Stimulated activated CD8-positive, alpha-beta memory T cell treated with anti-CD3 and anti-CD28 coated beads, Interleukin-2, amount 100 ng/mL, for 48 hours (primary cell): ENCODE measurements at places on chromosomes 4 and X.

- no peak for DNase-seq
Observed at GRCh38 chr4:168636506-168637196, 139.8 kb downstream of the PALLD start.

DNA sequence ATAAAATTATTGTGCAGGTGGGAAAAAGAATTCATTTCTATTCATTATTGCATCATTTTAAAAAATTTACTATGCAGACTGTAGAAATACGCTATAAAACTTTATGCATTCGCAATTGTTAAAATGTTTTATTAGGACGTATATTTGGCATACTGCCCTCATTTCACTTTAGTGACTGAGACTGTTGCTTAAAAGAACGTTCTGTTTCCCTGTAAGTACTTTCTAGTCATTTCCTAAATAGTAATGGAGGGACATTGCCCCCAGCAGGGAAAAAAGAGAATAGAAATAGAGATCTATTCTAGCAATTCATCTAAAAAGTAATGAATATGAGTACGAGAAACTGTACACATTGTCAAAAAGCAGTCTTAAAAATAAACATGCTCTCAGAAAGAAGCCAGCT lies 1295.8 kb upstream of the TENM3 start:
- DNase-seq, result no peak

GRCh38 chrX:77143907-77144306 lies 303.3 kb upstream of the FGF16 start:
- no peak for DNase-seq

DNA sequence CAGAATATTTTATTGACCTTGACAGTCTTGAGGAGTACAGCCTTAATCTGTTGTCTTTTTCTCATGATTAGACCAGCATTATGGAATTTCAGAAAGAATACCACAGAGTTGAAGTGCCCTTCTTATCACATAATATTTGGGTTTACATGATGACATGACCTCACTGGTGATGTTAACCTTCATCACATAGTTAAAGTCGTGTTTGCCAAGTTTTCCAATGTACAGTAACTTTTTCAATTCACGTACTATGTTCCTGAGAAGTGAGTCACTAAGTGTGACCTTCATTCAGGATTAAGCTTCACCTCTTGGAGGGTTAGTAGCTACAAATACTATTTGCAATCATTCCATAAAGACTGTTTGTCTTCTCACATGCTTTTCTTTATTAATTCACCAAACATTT lies 52.1 kb downstream of the RAB40A start:
- DNase-seq, result no peak

- peak; percentile 28 for DNase-seq
Observed at GRCh38 chr4:140103676-140104075, 50.3 kb downstream of the MAML3 start.

DNA sequence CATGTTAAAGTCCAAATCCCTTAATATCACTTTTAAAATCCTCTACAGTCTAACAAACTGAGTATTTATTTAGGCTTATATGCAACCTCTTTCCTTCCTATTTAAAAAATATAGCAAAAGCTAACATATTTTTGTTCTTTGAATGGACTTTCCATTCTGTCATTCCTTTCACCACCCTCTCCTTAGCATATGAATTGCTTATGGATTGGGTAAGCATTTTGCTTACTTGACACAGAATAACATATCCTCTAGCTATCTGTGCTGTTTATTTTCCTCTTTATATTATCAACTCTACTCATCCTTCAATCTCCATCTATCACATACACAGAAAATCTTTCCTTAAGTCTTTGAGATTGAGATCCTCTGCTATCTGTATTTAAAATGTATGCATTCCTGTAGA lies 206.1 kb upstream of the NEIL3 start:
- DNase-seq, result no peak

GRCh38 chr4:123471655-123472369 lies 75.2 kb downstream of the SPRY1 start:
- DNase-seq, result no peak

DNA sequence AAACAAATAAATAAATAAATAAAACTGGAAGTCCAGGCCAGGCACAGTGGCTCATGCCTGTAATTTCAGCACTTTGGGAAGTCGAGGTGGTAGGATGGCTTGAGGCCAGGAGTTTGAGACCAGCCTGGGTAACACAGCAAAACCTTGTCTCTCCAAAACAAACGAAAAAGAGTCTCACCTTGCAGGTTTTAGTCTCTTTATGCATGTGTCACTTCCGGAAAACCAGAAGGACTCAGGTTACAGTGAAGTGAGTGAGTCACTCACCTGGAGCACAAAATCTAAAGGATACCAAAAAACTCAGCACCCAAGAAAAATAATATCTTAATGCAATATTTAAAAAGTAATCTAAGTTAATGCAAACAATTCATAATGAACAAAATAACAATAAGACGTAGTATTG lies 20.1 kb upstream of the SLC34A2 start:
- DNase-seq, result no peak

DNA sequence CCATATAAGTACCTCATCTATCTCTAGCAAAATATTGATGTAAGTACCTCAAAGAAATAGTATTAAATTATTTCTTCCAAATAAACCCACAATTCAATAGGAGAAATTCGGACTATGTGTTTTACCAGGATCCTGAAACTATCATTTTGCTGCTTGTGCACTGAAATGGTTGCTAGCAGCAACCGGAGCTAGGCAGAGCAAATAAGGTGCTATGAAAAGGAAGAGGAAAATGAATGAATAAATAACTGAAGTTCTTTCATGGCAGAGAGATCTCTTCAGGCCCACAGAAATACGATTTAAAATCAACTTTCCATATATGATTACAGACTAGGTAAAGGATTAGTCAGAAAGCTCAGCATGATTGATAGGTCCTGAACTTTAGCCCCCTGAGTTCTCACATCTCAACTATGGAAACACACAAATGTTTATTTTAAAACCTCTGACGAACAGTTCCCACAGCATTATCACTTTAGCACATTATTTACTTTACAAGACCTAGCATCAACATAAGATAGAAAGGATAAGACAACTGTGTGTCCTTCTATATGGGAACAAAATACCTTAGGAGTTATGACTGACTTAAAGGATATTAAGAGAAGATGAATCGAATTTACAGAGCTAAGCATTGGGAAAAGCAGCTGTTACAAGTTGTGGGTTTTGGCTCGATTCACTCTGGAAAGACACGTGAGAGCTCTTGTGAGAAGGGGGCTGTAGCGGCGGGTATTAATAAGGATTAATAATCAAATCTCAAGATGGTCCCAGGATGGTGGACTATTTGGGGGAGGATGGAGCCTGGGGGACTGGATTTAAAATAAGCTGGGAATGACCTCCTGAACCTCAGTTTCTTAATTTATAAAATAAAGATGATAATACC lies 104.3 kb downstream of the CORIN start:
- DNase-seq, result no peak

GRCh38 chr4:12203945-12204344 lies 775.3 kb upstream of the HS3ST1 start:
- no peak for DNase-seq

DNA sequence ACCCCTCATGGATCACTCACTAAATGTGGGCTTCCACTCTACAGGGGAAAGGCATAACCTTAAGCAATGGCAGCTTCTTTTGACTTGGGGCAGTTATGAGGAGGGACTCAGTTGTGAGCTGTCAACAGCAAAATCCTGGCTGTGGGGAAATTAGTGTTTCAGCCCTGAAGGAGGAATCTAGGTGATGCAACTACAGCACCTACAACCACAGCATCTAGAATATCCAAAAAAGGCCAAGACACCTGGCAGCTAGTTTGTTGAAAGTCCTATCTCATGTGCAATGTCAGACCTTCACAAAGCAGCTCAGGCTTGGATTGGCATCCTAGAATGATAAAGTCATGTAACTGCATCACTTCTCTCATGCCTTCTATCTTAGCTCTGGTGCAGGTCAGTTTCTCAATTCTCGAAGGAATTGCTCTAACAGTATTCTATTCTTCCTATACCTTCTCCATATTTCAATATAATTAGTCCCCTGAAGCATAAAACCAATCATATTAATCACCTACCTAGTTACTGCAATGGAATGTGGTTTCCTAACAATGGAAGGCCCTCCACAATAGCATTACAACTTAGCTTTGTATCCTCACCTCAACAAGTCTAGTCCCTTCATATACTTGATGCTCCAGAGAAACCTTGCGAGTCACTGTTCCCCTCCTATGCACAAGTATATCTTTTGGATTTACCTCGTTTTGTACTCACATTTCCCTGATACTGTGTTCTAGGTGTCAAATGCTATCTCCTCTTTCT lies 5.5 kb upstream of the ANTXR2 start:
- DNase-seq, result no peak

DNA sequence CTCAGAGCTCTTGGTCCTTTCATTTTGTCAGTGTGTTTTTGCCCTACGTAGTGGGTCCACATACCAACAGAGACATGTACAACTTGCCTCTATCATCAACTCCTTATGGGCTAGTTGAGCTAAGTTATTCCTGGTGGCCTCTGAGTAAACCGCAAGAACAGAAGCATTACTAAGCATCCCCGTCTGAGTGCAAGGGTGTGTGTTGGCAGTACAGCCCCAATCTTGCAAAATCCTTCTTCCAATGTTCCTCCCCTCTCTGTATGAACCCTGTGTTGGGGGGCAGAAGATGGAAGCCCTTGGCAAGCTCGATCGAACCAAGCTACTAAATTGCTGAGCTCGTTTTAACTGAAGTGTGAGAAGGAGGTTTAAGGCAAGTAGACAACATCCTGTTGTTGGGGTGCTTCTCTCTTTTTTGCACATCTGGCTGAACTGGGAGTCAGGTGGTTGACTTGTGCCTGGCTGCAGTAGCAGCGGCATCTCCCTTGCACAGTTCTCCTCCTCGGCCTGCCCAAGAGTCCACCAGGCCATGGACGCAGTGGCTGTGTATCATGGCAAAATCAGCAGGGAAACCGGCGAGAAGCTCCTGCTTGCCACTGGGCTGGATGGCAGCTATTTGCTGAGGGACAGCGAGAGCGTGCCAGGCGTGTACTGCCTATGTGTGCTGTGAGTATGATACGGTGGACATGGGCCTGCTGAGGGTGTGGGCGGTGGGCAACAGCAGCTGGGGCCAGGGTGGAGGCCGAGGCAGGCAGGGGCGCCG lies at the start of gene SH2D1A:
Gene SH2D1A (plus strand): TSS at position 447 of the 760 bp plus-strand sequence. CDS start 80 bp downstream, at position 527.
- DNase-seq, result no peak

GRCh38 chrX:13257223-13258051 lies 62.4 kb downstream of the ATXN3L start:
- no peak for DNase-seq

GRCh38 chrX:134895805-134896581 lies 94.8 kb upstream of the SMIM10 start:
- DNase-seq, result no peak

DNA sequence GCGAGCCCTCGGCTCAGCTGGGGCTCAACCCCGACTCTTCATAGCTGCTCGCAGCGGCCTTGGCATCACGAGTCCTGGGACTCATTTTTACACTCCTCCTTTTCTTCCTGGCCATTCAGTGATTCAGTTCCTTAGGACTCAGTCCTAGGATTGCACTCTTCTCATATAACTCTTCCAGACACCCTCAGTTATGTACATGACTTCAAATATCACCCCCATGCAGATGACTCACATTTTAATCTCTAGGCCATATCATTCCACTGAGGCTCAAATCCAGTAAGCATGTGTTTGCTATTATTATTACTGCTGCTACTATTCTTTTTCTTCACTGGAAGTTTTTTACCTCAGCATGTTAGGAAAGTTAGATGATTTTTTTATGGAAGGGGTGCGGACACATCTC lies 14.4 kb downstream of the ITGB1BP2 start:
- DNase-seq, result no peak

DNA sequence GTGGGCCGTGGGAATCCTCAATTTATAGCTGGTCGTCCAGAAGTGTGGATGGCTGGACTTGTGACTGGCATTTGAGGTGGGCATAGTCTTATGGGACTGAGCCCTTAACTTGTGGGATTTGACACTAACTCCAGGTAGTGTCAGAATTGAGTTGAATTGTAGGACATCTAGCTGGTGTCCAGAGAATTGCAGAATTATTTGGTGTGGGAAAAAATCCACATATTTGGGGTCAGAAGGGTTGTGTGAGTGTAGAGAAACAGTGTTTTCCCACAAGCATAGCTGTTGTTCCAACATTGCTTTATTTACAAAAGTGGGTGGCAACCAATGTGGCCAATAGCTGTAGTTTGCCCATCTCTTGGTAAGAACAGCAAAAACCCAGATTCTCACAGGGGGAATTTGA lies 91.3 kb downstream of the MOSPD2 start:
- no peak for DNase-seq

DNA sequence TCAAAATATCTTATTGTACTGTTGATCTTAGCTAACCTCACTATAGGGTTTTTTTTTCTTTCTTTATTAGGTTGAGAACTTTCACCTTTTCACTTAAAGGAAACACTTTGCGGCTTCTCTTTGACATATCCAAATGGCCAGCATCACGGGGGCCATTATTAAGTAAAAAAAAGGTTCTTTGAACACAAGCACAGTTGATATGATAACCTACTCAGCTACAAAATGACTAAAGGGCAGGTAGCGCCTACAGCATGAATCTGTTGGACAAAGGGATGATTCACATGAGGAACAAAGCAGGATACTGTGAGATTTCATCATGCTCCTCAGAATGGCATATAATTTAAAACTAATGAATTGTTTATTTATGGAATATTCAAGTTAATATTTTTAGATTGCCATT lies 119.6 kb downstream of the CCSER1 start:
- DNase-seq, result no peak

- no peak for DNase-seq
Observed at GRCh38 chrX:135431886-135432285, 10.1 kb downstream of the SMIM10L2A start.

DNA sequence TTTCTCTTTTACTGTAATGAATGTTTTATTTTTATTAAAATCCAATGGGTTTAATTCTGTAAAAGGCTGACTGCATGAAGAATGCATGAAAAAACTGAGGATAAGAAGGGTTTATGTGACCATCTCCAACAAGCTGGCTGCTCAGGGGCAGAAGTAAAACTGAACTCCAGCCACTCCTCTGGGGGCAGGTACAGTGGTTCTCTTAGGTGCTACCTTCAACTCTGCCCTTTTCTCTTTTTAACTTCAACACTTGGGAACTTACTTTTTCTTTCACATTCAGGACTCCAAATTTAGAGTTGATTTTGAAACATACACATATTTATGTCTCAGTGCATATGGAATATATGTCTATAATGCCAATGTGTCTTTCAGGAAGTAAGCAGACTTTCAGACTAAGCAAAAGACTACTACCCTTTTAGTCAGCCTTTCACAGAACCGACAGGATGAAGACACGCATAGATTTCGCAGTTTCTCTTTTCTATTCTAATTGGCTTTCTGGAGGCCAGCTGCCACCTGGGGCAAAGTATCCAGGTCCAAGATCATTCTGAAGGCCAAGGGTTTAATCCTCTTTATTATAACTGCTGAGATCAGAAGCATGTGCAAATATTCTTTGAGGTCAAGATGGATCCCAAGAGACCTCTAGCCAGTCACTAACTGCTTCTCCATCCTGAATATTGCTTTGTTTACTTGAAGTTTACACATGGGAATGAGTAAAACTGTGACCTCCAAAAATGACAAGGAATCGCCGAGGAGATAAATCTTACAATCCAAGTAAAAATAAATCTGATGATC lies 30.7 kb downstream of the HS3ST1 start:
- DNase-seq, result no peak

GRCh38 chrX:109992203-109992602 lies 10.7 kb upstream of the TMEM164 start:
- no peak for DNase-seq
